ENCODE measurements at places on chromosomes 5 and 9. TPM values are rescaled to one million over a fixed set of nuclear protein-coding genes. Genes with fewer than 3 reads are reported as not detected.

The SHISAL2B gene
- total RNA-seq, result 0.16 TPM

The MAP3K1 gene
- 2.7 TPM for total RNA-seq

The SLC36A3 gene
- total RNA-seq, result not detected

The OR1J4 gene
- total RNA-seq, result not detected

The RLN1 gene
- not detected for total RNA-seq

The DND1 gene
- total RNA-seq, result 0.17 TPM
